Midbrain (tissue), 1 donor: ENCODE measurements at places on chromosomes 16 and 17.

GRCh38 chr17:19346351-19347255 is 15.9 kb downstream of the B9D1 start:
- DNase-seq, result no peak

DNA sequence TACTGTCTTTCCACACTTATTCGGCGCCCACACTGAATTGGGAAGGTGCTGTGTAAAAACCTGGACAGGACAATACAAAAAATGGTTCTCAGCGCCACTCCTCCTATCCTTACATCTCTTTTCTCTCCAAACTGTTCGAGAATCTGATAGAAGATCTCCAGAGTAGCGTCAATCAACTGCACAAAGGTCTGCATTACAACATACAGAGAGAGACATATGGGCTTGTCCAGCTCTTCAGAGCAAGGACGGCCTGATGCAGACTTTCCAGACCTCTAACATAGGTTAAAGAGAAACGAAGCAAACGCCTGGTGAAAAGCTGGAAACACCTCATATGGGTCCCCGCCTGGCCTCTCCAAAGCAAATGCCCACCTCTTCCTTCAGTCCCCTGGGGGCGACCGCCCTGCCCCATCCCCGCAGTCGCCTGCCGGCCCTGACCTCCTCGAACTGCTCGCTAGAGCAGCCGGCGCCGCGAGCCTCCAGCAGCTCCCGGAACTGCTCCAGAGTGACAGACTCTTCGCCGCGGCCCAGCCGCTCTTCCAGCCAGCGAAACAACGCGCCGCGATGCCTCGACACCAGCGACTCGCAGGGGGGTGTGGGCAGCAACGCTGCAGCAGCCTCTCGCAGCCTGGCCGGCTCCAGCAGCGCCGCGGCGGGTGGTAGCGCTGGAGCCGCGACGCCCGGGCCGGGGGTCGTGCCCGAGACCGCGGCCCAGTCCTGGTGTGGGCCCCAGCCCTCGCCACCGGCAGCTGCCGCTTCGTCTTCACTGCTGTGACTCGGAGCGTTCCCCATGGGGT is 526 bp downstream of the ZZEF1 start:
- no peak for DNase-seq

DNA sequence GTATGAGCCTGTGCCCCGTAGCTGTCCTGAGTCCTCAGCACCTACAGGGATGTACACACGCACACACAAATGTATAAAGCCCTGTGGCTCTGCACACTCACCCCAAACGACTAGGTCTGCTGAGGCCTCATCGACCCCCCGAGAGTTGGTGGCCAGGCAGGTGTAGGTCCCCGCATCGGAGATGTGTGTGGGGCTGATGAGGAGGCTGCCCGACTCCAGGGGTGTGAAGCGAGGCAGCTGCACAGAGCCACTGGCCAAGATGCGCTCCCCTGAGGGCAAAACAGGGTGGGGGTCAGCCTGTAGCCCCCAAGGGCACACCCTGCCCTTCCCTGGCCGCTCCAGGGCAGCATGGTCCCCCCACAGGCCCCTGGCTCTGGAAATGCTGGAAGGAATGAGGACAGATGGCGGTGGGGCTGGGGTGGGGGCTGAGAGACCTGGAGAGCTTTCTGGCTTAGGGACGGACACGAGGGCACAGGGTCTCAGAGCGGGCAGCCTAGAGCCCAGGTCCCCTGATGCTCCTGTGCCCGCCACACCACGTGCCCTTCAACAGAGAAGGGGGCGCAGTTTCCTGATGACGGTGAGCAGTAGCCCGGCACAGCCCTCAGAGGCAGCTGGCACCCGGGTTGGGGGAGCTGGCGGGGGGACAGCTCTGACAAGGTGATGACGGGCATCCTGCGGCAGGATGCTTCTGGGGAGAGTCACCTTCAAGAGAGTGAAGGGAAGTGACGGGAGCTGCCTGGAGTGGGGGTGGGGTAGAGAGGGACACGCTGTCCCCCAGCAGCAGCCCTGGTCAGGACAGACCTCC is 119.8 kb upstream of the CDC42EP4 start:
- DNase-seq, result no peak

DNA sequence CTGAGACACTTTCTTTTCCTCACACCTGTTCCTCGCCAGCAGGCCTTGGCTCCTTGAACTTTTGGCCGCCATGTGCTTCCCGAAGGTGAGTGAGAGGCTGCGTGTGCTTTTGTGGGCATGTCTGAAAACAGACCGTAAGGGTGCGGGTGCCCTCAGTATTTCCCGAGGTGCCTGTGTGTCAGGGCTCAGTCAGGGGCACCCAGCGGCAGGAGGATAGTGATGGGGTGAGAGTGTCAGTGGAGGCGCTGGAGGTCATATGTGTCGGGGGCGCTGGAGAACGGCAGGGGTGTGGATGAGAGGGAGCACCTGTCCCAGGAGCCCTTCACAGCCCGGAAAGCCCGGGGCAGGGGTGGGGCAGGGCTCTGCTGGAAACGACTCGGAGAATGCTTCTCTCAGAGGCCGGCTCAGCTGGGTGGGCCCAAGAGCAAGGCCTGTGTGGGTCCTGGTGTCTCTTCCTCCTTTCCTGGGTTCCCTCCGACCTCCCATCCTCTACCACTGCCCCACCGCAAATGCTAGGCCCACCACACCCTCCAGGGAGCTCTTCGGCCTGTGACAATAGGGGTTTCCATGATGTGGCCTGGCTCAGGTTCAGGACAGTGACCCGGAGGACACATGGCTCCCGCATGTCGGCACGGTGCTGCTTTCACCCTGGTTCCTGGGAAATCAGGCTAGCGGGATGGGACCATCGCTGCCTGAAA is 451 bp downstream of the IL32 start:
- DNase-seq, result no peak

GRCh38 chr17:41536741-41537613 is 8.9 kb upstream of the KRT19 start:
- no peak for DNase-seq

DNA sequence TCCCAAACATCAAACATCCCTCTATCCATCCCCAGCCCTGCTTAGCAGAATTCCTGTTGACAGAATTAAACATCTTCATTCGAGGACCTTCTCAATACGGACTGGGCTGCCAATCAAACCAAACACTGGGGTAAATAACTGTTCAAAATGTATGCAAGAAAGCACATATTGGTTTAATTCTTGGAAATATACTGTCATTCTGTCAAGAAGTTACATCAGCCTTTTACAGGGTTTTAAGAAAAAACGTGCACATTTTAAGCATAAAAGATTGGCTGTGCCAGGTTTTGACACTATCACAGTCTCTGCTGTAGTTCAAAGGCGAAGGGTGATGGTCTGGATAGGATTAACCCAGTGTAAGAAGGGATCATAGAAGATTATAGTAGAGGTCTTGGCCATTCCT is 25.1 kb upstream of the CCNF start:
- no peak for DNase-seq
